Foreskin keratinocyte (primary cell): ENCODE measurements at places on chromosomes 2 and 18.

- DNase-seq: peak; percentile 66
Observed at GRCh38 chr2:70552501-70553333, 909 bp downstream of the TGFA start.

DNA sequence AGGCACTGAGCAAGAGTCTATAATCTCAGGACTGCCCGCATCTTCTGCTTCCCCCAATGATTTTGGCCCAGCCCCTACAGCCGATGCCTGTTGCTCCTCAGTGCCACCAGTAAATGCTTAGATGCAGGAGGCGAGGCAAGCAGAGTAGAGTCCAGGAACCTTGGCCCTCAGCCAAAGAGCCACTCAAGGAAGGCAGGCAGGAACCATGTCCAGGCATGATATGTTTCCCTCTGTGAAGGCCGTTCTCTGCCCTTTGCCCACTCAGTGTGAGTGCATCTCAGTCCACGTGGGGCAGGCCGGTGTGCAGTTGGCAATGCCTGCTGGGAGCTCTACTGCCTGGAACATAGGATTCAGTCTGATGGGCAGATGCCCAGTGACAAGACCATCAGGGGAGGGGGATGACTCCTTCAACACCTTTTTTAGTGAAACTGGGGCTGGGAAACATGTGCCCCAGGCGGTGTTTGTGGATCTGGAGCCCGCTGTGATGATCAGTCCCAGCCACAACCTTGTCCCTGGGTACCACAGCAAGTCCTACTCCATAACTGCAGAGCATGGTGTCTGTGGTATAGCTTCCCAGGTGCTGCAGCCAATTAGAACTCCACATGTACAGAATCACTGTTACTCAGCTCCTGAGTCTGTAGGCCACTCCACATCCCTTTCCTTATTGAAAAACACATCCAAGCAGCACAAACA, 9.7 kb upstream of the DNAJB2 start:
- no peak for DNase-seq

- no peak for DNase-seq
Observed at GRCh38 chr2:216501854-216502253, 3.2 kb downstream of the RPL37A start.

- no peak for DNase-seq
Observed at GRCh38 chr2:71791501-71792135, 338.3 kb downstream of the DYSF start.

- DNase-seq: no peak
Observed at GRCh38 chr2:222296311-222296741, 2.5 kb downstream of the PAX3 start.

GRCh38 chr18:58255701-58256311, 211.8 kb downstream of the NEDD4L start:
- DNase-seq: no peak

GRCh38 chr2:12498286-12498685, 218.4 kb upstream of the TRIB2 start:
- no peak for DNase-seq

GRCh38 chr2:107437807-107438206, 388.9 kb upstream of the RGPD4 start:
- no peak for DNase-seq

DNA sequence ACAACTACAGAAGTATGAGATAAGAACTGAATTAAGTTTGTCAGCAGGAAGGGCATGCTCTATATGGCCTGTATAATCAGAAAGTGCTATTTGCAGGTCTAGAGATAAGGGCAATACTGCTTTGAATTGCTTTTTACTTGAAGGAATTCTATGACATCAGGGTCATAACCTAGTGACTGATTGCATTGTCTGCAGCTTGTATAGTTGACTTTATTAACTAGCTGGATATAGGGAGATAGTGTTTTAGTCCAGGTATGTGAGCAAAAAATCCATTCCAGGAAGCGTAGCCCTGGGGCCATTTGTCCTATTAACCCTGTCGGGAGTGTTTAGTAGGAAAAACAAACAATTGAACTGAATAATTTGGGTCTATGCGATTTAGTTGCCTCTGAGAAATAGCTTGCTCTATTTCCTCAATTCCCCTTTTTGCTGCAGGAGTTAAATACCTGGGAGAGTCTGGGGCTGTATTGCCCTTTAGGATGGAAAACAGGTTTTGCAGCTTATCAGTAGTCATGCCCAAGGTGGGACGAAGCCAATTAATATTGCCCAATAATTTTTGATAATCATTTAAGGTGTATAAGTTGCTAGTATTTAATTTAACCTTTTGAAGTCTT, 30.0 kb downstream of the HTR2B start:
- DNase-seq: no peak

GRCh38 chr2:190255676-190256075, 64.0 kb downstream of the HIBCH start:
- DNase-seq: peak; percentile 12

GRCh38 chr2:5504756-5505155, 187.4 kb upstream of the SOX11 start:
- no peak for DNase-seq

DNA sequence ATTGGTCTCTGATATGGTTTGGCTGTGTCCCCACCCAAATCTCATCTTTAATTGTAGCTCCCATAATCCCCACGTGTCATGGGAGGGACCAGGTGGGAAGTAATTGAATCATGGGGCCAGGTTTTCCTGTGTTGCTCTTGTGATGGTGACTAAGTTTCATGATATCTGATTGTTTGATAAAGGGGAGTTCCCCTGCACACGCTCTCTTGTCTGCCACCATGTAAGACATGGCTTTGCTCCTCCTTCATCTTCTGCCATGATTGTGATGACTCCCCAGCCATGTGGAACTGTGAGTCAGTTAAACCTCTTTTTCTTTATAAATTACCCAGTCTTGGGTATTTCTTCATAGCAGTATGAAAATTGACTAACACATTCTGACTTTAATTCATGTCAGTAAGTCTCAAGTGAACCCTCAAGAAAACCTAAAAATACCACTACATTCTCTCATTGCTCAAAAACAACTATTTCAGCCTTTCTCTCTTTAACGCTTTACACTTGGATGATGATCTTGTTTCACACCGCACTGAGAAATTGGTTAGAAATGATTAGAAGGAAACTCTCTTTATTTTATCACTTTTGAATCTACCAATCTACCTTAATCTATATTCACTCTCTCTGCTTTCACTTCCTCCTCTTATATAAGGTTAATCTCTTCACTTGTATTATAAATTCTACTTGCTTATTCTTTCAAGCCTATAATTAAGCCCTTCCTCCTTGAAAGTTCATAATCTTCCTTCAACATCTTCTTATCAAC, 110.1 kb downstream of the GALR1 start:
- DNase-seq: no peak

GRCh38 chr2:103739186-103739585, 977.4 kb downstream of the TMEM182 start:
- DNase-seq: no peak

DNA sequence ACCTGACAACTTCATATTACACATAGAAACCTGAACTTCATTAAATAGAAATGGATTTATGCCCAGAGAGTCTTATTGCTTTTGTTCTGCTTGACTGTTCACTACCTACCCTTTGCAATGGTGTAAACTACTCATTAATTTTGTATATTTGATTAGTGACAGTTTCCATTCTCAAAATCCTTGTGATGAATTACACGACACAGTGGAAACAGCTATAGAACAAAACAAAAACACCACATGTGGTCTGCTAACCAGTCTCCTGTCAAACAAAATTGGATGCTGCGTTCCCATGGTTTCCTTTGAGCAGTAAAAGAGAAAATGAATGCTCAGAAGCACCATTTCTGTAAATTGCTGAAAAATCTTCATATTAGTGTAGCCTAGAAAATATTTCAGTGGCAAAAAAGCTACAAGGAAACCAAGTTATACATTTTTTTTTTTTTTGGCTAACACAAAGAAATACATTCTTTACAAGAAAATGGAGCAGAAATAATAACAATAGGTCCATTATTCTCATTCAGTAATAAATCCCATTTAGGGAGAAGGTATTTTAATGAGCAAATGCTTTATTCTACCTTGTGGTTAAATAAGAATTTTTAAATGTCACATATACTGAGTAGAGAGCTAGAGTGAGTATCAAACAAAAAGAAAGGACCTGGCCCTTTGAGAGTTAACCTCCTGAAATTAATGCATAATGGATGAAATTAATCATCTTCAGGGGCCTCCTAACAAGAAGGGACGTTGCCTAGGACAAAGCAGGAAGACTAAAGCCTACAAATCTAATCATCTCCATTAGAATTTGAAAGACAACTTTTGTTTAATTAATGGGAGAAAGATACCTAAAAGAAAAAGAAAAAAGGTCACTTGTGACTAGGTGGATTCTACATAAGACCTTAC, 355.1 kb upstream of the ZC3H15 start:
- DNase-seq: no peak

DNA sequence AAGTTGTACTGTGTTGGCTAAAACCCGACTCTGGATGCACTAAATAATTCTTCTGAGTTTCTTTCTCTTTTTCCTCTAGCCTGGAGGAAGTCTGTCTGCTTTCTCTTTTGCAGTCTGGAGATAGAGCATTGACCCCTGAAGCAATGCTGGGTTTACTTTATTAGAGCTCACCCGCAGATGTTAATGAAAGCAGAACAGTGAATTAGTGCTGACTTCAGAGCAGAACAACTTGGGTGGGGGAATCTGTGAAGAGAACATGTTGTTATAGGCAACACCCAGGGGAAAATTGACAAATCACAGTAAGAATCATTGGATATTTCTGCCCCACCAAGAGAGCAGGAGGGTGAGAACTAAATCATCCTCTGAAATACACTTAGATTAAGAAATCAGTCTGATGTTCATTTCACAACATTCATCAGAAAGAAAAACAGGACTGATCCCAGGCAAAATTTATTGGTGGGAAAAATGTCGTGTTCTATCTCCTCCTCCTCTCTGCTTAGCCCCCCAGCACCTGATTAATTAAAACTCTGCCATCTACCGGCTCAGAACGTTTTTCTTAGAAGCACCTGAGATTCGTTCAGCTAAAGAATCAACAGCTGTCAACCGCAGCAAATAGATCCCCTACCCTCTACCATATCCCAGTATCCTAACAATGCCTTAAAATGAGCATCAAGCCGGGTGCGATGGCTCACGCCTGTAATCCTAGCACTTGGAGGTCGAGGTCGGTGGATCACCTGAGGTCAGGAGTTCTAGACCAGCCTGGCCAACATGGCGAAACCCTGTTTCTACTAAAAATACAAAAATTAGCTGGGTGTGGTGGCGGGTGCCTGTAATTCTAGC, 165.1 kb downstream of the FMNL2 start:
- no peak for DNase-seq

- peak; percentile 19 for DNase-seq
Observed at GRCh38 chr2:45380131-45380836, 230.8 kb downstream of the SRBD1 start.

- DNase-seq: no peak
Observed at GRCh38 chr2:47015206-47015605, 99.6 kb upstream of the MCFD2 start.

- DNase-seq: no peak
Observed at GRCh38 chr2:231988179-231988866, 26.8 kb downstream of the DIS3L2 start.

GRCh38 chr2:23418056-23418455, 33.1 kb downstream of the KLHL29 start:
- no peak for DNase-seq

DNA sequence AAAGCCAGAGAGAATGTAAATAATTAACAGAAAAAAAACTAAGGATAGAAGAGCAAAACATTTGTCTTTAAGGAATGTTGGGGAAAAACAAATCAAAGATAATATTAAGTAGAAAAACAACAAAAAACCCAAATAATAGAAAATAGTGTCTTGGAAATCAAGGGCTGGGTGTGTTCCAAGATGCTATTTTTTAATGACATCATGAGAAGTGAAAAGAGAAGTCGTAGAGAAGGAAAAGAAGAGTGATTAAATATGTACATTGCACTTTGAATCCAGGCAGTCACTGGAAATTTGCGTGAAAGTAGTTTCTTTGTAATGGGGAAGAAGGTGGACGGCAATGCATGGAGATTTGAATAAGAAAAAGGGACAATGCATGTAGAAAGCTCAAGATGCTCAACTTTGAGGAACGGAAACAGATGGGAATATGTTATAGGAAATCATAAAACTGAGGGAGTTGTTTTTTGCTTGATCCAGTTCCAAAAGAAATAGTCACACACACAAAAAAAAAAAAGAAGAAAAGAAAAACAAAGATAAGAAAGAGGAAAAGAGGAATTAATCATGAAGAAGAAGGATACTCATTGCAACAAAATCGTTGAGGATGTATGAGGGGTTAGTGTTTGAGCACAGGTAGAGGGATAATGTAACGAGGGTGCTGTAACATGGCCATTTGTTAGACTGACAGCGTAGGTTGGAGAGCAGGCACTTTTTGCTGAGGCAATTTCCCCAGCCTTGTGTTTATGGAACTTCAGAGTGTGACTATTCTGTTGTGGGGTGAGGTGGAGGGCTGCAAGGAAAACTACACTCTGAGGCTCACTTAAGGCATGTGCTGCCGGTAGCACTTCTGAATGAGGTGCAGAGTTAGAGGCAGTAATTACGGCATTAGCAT, 184.1 kb downstream of the CALCRL start:
- DNase-seq: no peak

DNA sequence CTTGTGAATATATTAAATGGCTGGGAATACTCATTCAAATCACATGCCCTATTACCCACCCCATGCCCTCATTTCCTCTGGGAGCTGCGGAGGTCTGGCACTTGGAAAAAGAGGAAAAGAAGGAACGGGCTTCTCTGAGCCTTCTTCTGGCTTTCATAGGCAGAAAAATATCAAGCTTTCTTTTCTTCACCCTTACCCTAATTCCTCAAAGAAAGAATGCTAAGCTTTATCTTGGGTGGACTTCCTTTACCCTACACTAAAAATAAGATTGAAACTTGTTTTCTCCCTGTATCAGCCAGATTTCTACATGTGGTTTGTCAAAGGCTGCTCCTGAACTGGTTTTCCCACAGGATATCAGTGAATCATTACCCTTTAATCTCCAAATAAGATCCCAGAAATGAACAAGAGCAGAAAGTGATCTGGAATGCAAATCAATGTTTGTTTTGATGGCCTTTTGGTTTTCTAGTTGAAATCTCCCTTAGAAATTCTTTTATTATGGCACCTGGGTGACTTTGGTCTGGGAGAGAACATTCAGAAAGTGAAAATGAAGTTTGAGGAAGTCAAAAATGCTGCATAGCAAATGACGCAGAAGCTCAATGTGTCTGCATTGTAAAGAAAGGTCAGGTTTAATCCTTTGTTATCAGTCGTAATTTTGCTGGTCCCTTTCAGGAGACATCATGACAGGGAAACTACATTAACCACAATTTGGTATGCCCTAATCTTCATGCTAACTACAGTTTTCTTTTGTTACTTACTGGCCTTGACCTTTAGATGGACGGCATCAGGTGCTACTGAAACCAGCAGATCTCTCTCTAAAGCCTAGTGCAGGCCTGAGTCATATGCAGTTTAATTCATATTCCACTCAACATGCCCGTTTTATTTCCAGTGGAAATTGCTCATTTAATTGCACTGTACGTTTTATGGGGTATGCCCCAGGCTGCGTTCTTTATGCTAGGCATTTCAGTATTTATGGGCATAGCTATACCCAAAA, 46.6 kb upstream of the HNRNPA3 start:
- no peak for DNase-seq

GRCh38 chr2:101501443-101501842, 26.5 kb upstream of the RFX8 start:
- DNase-seq: no peak
